Stomach (tissue), 19 donors: ENCODE measurements at places on chromosomes 16 and 17. TPM values are rescaled to one million over a fixed set of nuclear protein-coding genes. Genes with fewer than 3 reads are reported as not detected.
A peak's percentile ranks its signal among the peaks of the same experiment; 100 is the strongest.

GRCh38 chr16:75052481-75053202, 53.8 kb downstream of the ZNRF1 start:
- no peaks in the 10 kb centered on the region for H3K27me3 ChIP-seq
- no peak overlapping the region for H3K4me3 ChIP-seq
- H3K27ac ChIP-seq: no peak overlapping the region
- no peak for DNase-seq
- no peaks in the 10 kb centered on the region for H3K36me3 ChIP-seq

GRCh38 chr17:76725580-76726230, 701 bp downstream of the JMJD6 start:
- H3K27ac ChIP-seq: peak overlapping the region; percentile 100
- no peaks in the 10 kb centered on the region for H3K27me3 ChIP-seq
- H3K36me3 ChIP-seq: peaks cover 51% of the 10 kb centered on the region
- peaks cover 80% of the 10 kb centered on the region for H3K4me1 ChIP-seq
- peak; percentile 91 for DNase-seq

DNA sequence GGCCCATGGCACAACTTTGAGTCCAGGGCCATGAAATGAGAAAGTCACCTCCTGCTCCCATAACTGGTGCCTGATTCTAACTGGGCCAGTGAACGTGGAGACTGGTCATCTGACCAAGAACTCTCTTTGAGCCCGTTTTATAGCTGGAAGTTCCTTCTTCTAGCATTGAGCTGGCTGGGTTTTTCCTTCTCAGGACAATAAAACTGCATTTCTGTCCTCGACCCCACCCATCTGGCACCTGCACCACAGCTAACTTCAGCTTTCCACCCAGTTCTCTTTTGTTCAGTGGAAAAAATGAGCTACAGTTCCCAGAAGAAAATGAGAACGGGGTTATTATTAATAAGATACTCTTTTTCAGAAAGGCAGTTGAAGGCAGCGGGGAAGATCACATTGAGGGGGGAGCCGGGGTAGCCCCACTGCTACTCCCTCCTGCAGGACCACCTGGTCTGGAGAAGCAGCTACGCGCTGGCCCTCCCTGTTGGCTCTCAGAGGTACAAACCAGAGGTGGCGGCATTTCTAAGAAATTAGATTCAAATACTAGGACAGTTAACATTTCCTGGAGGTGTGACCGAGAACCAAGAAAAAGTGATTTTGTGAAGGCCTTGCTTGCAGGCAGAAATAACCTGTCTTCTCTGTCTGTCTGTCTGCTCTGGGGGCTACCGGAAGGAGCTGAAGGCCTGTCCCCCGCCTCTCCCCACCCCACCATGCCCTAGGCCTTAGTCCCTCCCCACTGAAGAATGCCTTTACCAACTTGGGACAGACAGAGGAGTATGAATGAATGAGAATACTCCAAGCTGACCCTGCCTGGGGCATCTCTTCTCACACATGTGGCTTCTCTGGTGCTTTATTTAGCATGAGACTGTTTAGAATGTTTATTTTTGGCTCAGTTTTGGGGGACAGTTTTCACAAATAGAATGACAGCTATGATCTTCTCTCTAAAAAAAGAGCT, 123.9 kb downstream of the XYLT1 start:
- H3K36me3 ChIP-seq: no peaks in the 10 kb centered on the region
- H3K4me1 ChIP-seq: peaks cover 57% of the 10 kb centered on the region
- no peak overlapping the region for H3K4me3 ChIP-seq
- H3K27me3 ChIP-seq: no peaks in the 10 kb centered on the region
- peak overlapping the region; percentile 83 for H3K27ac ChIP-seq

- DNase-seq: peak; percentile 92
- peaks cover 21% of the 10 kb centered on the region for H3K4me1 ChIP-seq
- H3K27me3 ChIP-seq: no peaks in the 10 kb centered on the region
- no peaks in the 10 kb centered on the region for H3K36me3 ChIP-seq
Measured at GRCh38 chr17:57662644-57663308, 82.3 kb downstream of the CCDC182 start.

- H3K4me3 ChIP-seq: no peak overlapping the region
- no peaks in the 10 kb centered on the region for H3K4me1 ChIP-seq
- no peaks in the 10 kb centered on the region for H3K36me3 ChIP-seq
- H3K27ac ChIP-seq: peak overlapping the region; percentile 15
Measured at GRCh38 chr17:63930951-63931575, 1.1 kb downstream of the CD79B start.

- no peak overlapping the region for H3K4me3 ChIP-seq
- no peaks in the 10 kb centered on the region for H3K36me3 ChIP-seq
- no peak for DNase-seq
- H3K27ac ChIP-seq: no peak overlapping the region
Measured at GRCh38 chr17:70879401-70879800, 710.1 kb downstream of the KCNJ2 start.

- H3K4me3 ChIP-seq: no peak overlapping the region
- H3K4me1 ChIP-seq: no peaks in the 10 kb centered on the region
- no peak overlapping the region for H3K27ac ChIP-seq
- no peaks in the 10 kb centered on the region for H3K36me3 ChIP-seq
Measured at GRCh38 chr17:74339537-74340195, 13.6 kb downstream of the KIF19 start.

- no peak overlapping the region for H3K27ac ChIP-seq
- H3K4me3 ChIP-seq: no peak overlapping the region
- peaks cover 10% of the 10 kb centered on the region for H3K36me3 ChIP-seq
- no peak for DNase-seq
- H3K4me1 ChIP-seq: no peaks in the 10 kb centered on the region
Measured at GRCh38 chr17:10648956-10649355, 8.2 kb downstream of the MYH3 start.

- no peak overlapping the region for H3K4me3 ChIP-seq
- no peak for DNase-seq
- H3K36me3 ChIP-seq: no peaks in the 10 kb centered on the region
- no peaks in the 10 kb centered on the region for H3K27me3 ChIP-seq
- H3K27ac ChIP-seq: no peak overlapping the region
- H3K4me1 ChIP-seq: no peaks in the 10 kb centered on the region
Measured at GRCh38 chr16:83743241-83743640, 64.5 kb upstream of the HSBP1 start.

DNA sequence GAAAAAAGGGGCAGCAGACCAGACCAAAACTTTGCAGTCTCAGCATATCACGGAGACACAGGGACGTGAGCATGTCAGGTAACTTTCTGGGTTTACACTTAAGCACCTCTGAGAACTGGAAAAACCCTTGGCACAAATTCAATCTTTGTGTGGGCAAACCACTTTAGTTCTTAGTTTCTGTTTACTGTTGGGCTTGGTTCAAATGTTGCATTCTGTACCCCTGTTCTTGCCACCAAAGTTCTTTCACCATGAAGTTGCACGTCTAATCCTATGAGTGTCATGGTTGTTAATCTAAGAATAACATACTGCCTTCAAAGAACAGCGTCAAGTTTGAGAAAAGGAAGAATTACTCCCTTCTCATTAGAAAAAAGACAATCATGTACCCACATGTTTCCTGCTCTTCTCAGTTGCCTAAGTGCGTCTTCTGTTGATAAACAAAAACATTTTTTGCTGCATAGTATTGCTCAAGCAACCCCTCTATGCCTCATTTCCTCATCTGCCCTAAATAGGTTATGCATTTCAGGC, 11.6 kb downstream of the KRT33A start:
- no peak overlapping the region for H3K4me3 ChIP-seq
- no peaks in the 10 kb centered on the region for H3K36me3 ChIP-seq
- no peak overlapping the region for H3K27ac ChIP-seq

GRCh38 chr16:54094641-54095040, 191.9 kb downstream of the IRX3 start:
- DNase-seq: no peak
- H3K27me3 ChIP-seq: no peaks in the 10 kb centered on the region
- H3K27ac ChIP-seq: no peak overlapping the region
- no peak overlapping the region for H3K4me3 ChIP-seq

GRCh38 chr17:77409282-77410161, 268.8 kb downstream of the SEC14L1 start:
- H3K27me3 ChIP-seq: no peaks in the 10 kb centered on the region
- peak overlapping the region; percentile 85 for H3K27ac ChIP-seq
- peaks cover 5% of the 10 kb centered on the region for H3K36me3 ChIP-seq
- DNase-seq: peak; percentile 77

DNA sequence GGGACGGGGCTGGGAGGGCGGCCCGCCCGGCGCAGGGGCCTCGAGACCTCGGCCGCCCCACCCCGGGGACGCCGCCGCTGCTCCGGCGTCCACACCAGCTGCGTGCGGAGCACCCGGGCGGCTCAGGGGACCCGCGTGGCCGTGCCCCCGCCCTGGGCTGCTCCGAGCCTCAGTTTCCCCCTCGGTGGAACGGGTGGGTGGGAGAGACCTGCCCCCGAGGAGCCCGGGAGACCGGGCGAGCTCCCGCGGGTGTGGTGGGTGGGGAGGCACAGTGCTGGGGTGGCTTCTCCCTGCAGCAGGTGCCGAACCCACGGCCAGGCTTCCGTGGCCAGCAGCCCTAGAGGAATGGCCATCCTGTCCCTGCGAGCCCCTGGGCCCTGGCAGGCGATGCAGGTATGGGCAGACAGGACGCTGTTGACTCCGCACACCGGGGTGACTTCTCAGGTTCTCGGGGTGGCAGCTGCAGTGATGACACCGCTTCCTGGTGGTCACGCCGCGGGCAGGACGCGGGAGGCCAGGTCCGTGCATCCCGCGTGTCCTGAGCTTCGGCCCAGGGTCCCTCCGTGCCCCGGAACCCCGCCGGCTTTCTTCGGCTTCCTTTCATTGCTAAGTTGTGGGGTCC, 677 bp downstream of the DEF8 start:
- no peaks in the 10 kb centered on the region for H3K27me3 ChIP-seq
- H3K36me3 ChIP-seq: peaks cover 9% of the 10 kb centered on the region
- H3K4me3 ChIP-seq: peak overlapping the region; percentile 69

GRCh38 chr16:81627024-81627423, 152.1 kb upstream of the PLCG2 start:
- H3K27me3 ChIP-seq: no peaks in the 10 kb centered on the region
- H3K4me3 ChIP-seq: no peak overlapping the region
- no peak for DNase-seq
- peaks cover 36% of the 10 kb centered on the region for H3K4me1 ChIP-seq
- peak overlapping the region; percentile 69 for H3K27ac ChIP-seq

GRCh38 chr16:25140459-25140858, 28.9 kb downstream of the LCMT1 start:
- peaks cover 100% of the 10 kb centered on the region for H3K36me3 ChIP-seq
- H3K4me3 ChIP-seq: no peak overlapping the region
- DNase-seq: no peak
- no peaks in the 10 kb centered on the region for H3K4me1 ChIP-seq

- H3K4me3 ChIP-seq: peak overlapping the region; percentile 88
- peaks cover 6% of the 10 kb centered on the region for H3K4me1 ChIP-seq
- H3K36me3 ChIP-seq: peaks cover 40% of the 10 kb centered on the region
- no peak for DNase-seq
- H3K27me3 ChIP-seq: no peaks in the 10 kb centered on the region
- peak overlapping the region; percentile 100 for H3K27ac ChIP-seq
Measured at GRCh38 chr17:81509972-81510784, 2.4 kb downstream of the ACTG1 start.

GRCh38 chr16:26705346-26705745, 361.4 kb upstream of the C16orf82 start:
- H3K27ac ChIP-seq: no peak overlapping the region
- H3K4me1 ChIP-seq: no peaks in the 10 kb centered on the region
- H3K4me3 ChIP-seq: no peak overlapping the region

DNA sequence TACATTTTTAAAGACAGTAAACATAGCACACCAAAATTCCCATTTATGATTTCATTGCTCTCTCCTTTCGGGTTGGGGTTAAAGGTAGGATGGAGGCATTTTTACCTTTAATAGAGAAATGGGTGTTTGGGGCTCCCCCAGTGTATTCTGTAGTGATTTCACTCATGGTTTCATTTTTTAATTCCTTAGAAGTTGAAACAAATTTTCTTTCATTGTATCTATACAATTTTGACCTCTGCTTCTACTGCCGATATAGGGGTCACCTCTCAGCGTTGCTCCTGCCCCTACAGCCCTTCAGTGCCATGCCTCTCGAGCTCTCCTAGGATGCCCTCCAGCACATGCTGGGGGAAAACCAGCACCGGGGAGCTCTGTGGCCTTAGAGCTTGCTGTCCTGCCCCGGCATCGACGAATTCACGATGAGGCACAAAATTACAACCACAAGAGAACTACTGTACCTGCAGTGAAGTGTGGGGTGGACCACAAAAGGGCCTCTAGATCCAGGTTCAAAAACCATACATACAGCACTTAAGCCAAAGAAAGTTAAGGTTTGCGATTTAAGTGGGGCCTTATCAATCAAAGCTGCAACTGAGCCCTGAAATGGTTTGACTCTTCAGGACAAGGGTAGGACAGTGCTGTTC, 39.3 kb downstream of the LITAFD start:
- no peak for DNase-seq
- peaks cover 71% of the 10 kb centered on the region for H3K36me3 ChIP-seq
- no peak overlapping the region for H3K27ac ChIP-seq
- peaks cover 21% of the 10 kb centered on the region for H3K4me1 ChIP-seq

The ZFPM1 gene
- total RNA-seq: 20.5 TPM

The CCT6B gene
- 4.5 TPM for total RNA-seq

The RNF43 gene
- total RNA-seq: 6.8 TPM

The DYNLRB2 gene
- not detected for total RNA-seq

The FSCN2 gene
- total RNA-seq: 21.7 TPM

The PTGES3L gene
- 9.8 TPM for total RNA-seq

The SLFN11 gene
- 5.5 TPM for total RNA-seq
